IPS DF 19.7 (cell line): ENCODE measurements at places on chromosomes 3 and 15.

DNA sequence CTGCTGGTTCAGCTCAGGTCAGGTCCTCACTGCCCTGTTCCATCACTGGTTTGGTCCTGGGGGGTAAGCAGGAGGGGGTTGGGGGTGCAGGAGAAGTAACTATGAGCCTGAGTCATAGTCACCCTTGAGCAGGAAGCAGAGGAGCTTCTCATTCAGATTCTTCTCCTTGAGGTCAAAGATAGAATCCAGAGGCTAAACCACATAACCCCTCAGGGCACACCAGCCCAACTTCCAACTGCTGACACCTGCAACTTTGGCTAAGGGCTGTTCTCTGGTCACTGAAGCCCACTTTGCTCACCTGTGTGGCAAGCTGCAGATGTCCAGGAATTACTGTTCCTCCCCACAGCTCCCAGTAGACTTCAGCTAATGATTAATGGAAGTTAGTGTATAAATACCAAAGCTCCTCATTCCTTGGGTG, 48.8 kb upstream of the LRRFIP2 start:
- no peak for DNase-seq

- no peak for DNase-seq
These were observed 90.1 kb upstream of the PRR23C start for GRCh38 chr3:139134678-139135372.

DNA sequence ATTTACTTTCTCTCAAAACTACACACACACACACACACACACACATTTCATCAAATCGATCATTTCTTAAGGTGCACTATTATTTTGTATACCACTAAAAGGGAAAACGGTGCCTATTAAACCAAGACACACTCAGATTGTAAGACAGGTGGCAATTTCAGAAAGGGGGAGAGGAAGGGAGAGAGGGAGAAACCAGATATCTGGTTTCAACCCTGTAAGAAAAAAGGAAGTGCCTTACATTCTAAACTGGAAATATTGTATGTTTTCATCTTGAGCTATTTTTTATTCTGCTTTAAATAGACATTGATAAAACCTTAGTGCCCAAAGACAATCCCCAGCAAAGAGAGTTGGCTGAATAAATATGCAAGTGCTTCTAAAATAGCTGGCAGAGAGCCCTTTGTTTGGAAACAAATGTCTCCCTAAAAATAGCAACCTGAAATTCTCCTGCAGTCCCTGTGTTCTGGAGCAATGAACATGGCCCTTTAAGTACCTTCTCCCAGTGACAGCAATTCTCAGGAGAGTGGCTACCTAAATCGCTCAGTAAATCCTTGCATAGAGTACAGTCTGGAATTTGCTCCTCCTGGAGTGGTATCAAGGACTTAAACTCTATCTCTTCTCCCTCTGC, 85.7 kb downstream of the RARB start:
- no peak for DNase-seq

DNA sequence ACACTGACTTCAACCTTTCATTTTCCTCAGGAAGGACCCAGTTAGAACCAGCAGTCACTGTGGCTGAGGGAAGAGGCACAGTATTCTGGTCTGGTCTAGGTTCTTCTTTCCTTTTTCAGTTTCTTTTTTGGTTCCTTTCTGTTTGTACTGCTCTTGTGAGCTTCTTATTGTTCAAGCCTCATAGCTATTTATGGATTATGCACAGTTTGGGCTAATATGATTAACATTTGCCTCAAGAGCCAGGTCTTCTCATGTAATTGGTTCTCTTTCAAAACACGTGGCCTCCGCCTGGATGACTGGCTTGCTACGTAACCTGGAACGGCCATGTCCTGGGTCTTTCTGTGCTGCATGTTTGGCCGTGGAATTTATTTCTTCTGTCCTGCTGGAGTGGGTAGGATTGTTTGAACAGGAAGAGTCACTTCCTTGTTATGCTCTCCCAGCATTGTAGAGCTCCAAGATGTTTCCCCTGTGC, 43.3 kb downstream of the RBMS3 start:
- DNase-seq, result no peak

DNA sequence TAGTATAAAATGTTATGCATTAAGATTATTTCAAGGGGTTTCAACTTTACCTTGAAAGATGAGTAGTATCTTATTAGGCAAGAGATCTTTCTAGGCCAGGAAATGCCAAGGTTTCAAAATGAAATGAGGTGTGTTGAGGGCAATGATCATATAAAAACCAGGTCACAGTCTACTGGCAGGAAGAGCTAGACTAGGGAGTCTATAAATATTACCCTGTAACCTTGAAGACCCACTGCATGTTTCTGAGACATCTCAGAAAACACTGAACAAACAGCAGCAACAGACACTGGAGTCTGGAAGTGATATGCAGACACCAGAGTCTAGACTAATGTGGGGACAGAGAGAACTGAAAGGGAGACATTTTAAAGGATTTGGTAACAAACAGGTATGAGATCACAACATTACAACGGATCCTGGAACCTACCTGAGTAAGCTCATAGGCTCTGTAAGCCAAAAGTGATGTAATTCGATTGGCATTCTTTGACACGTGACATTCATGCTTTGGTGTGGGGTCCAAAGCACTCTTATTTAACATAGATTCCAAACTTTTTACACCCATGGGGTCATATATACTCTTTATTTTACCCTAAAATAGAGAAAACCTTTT, 15.0 kb downstream of the TASOR start:
- no peak for DNase-seq

DNA sequence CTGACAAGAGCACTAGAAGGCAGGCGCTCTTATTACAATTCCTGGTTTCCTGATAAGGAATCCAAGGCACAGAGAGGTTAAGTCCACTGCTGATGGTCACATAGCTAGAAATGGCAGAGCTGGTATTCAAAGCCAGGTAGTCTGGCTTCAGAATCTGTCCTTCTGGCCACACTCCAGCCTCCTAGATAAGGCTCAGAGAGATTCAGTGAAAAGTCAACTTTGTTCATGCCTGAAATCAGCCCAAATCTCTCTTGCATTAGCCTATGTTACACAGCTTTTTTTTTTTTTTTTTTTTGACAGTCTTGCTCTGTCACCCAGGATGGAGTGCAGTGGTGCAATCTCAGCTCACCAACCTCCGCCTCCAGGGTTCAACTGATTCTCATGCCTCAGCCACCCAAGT, 21.1 kb upstream of the CMTM8 start:
- no peak for DNase-seq

GRCh38 chr3:184562878-184563560, 1.4 kb downstream of the EPHB3 start:
- DNase-seq, result no peak

DNA sequence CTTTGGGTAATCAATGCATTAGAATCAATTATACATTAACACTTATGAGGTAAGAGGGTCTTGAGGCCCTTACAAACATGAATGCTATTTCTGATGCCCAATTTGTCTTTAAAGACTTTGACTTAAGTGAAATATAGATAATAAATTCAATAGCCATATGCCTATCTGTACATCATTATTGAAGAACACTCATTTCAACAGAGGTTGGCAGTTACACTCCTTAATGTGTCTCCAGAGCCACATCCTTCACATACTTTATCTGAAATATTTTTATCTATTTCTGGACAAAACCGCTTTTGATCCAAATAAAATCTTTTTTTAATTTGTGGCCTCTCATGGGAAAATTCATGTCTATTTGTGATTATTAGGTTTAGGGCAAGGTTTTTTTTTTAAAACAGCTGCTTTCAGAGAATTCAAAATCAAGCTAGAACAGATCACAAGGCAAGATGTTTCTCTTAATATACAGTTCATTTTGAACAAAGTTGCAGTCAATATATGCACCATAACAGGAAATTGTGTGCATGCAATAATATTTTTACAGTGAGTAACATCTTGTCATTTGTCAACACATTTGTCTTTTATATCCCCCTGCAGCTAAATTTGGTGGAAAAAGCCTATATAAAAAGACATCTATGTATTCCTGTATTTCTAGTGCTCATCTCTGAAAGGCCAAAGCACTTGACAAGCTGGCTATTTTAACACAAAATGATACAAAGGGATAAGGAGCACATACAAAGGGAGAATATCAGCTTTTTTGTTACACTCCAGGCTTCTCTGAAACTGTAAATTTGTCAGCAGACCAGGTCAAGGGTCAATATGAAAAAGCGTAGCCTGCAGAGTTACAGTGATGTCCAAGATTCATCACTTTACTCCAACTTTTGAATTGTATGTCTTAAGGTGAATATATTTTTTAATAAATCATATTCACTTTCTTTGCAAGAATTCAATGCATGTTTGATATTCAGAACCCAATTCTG, 146.2 kb upstream of the DPH6 start:
- DNase-seq, result no peak

DNA sequence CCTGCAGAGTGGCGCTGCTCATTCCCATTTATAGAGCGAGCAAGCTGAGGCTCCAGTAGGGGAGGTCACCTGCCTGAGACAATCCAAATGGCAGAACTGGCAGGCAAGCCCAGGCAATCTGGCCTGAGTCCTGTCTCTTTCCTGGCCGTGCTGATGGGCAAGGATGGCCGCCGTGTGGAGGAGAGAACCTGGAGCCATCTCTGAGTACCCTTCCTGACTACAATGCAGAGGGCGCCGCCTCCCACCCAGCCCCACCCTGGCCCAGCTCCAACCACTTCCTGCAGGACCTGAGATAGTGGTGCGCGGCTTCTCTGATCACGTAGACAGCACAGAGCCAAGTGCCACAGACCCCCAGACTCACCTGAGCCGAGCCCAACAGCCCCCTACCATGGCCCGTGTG, 7.0 kb downstream of the TLR9 start:
- DNase-seq, result no peak

DNA sequence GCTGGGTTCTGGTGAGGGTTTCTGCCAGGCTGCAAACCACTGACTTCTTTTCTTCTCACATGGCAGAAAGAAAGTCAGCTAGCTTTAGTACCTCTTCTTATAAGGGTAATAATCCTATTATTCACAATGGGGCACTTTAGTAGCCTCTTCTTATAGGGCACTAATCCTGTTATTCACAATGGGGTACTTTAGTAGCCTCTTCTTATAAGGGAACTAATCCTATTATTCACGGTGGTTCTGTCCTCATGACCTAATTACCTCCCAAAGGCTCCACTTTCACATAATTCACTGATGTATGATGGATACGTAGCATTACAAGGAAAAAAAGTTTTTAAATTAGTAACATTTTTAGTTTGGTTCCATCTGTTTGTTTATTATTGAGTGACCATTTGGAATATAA, 671.3 kb downstream of the NSUN3 start:
- no peak for DNase-seq

DNA sequence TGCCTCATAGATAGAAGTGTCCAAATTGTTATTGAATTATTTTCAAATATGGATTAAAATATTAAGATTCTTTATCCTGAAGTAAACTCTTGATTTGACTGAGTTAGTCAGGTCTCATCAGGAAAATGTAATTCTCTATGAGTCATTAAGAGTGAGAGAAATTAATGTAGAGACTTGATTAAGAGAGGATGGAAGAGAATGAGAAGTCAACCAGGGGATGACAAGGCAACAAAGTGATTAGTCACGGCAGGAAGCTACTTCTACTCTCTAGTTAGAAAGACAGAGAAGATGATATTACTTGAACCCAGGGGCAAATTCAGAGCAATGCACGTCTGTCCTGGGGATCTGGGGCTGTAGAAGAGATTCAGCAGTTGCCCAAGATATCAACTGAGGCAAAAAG, 202.5 kb downstream of the LSAMP start:
- no peak for DNase-seq

GRCh38 chr15:84991014-84991712, 9.5 kb downstream of the PDE8A start:
- DNase-seq, result no peak

- no peak for DNase-seq
These were observed 496.5 kb upstream of the TBL1XR1 start for GRCh38 chr3:177693616-177694264.

DNA sequence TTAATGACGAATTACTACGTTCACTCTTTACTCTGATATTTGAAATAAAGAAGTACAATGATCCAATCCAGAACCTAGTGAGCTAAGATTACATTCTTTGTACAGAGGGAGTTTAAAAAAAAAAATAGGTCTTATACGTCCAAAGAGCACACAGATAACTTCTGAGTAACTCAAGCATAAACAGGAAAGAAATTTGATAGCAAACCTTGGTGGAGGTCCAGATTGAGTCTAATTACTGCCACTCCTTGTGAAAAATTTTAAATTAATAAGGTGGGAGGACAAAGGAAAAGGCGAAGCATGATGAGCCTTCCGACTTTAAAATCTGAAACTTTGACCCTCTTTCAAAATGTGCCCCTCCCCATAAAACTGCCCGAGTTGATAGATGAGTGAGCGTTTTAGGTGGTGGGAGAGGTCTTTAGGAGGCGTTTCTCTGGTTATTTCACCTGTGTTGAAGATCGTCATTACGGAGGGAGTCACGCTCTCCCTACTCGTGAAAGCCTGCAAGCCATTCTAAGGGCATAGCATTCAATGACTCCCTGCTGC, 127.0 kb upstream of the ROBO2 start:
- no peak for DNase-seq

DNA sequence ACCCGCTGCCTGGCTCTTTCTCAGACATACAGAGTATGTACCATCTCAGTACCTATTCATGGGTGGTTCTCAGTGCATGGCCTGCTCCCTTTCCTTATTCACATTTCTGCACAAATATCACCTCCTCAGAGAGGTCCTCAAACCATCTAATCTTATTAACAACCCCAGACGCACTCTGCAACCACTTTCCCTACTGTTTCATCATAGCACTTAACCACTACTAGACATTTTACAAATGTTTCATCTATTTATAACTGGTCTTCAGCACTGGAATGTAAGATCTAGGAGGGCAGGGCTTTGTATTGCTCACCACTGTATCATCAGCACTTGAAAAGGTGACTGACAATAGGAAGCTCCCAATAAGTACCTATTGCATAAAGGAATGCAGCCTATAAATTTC, 45.1 kb downstream of the TNIK start:
- DNase-seq, result no peak

DNA sequence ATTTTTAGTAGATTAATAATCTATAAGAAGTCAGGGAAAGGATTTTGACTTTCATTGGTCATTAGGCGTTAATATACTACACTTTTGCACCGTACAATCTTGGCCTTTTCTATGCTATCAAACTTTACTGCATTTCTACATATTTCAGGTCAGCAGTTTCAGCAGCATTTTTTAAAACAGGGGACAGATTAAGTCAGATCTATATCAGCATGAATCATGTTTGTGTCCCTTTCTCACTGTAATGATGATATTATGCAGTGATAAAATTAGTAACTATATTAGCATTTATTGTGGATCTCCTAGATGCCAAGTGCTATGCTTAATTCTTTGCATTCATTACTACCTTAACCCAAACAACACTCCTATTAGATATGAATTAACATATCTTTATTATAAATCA, 20.3 kb upstream of the AADAC start:
- DNase-seq, result no peak

GRCh38 chr3:11386465-11387113, 114.4 kb downstream of the ATG7 start:
- DNase-seq, result no peak

GRCh38 chr3:109413049-109413448, 75.7 kb upstream of the DPPA4 start:
- no peak for DNase-seq

GRCh38 chr15:89814112-89814742, 425 bp downstream of the ANPEP start:
- DNase-seq, result no peak

GRCh38 chr15:71678191-71678590, 132.2 kb upstream of the NR2E3 start:
- DNase-seq, result no peak

GRCh38 chr3:55607844-55608243, 120.7 kb upstream of the WNT5A start:
- no peak for DNase-seq
